Activated naive CD4-positive, alpha-beta T cell treated with anti-CD3 and anti-CD28 coated beads, Interleukin-2, amount 10 ng/mL, durations not matched to agents 7 days and 5 days (primary cell): ENCODE measurements at places on chromosomes 13 and 19.

DNA sequence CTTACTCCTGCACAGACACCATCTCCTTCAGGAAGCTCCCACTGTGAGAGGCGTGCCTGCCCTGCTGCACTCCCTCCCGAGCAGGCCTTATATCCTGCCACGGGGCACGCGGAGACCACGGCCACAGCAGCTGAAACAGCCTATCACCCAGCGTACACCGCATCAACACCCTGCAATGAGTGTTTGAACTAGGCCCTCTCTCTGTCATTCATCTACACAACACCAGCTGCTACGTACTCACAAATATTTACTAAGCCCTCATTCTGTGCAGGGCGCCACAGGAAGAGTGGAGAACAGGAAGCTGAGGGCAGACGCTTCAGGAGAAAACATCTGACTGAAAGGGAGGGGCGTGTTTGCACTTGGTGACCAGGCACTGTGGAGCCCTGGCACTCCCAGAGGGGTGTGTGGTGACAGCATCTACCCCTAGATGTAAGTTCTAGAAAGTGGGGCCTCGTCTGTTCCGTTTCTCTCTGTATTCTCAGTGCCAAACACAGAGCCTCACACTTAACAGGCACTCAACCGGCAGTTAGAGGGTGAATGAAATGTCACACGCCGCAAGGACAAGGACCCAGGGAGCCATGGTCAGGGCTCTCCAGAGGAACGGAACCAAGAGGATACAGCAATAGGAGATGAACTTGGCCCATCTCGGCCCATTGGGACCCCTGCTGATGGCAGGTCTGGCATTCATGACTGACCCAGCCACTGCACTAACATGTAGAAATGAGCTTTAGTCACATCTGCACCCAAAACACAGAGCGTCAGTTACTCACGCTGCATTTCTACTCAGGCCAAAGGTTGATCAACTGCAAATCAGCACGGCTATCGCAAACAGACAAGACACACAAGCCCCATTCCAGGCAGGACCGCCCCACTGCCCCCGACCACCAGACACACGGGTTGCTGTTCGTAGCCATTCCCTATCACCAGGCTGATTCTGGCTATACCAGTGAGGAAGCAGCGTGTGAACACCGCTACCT is 15.7 kb downstream of the RANBP3 start:
- peak; percentile 90 for DNase-seq

GRCh38 chr19:40663695-40664692 is 26.5 kb downstream of the NUMBL start:
- no peak for DNase-seq

DNA sequence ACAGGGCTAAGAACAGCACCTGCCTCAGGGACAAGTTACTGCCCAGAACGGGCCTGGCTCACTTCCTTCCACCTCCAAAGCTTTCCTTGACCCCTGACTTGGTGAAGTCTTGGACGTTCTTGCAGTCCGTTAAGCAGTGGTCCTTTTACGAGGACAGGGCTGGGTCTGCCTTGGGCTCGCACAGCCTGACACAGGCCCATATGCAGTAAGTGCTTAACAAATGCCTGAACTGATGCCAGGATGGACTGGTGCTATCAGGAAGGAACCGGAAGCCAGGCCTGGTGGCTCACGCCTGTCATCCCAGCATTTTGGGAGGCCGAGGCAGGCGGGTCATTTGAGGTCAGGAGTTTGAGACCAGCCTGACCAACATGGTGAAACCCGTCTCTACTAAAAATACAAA is 1.8 kb upstream of the PLK5 start:
- no peak for DNase-seq

GRCh38 chr13:114067381-114067885 is 65.0 kb downstream of the RASA3 start:
- peak; percentile 52 for DNase-seq

DNA sequence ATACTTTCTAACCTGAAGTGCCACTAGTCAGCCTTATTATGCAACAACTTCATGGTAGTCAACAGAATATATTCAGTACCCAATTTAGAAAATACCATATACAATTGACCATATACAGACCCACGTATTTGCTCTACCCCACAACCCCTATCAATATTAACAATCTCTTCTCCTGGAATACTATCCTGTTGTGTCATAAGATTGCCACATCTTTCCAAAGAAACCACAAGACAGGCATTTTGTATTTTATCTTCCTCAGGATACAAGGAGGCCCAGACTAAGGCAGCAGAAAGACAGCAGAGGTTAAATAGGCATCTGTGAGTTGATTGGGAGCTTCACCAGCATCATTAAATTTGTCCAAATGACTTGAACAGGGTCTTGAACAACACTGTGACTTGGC is 4.5 kb downstream of the SPART start:
- no peak for DNase-seq

- DNase-seq, result peak; percentile 93
Measured at GRCh38 chr19:38929929-38930775, at the start of gene SARS2. Gene SARS2 (minus strand): TSS chr19:38930763. CDS start chr19:38930736, 27 bp downstream.

GRCh38 chr13:88707646-88708045 is 1036.5 kb downstream of the SLITRK5 start:
- no peak for DNase-seq
